Mucosa of descending colon (tissue), 3 donors: ENCODE measurements at places on chromosomes 1 and 21. TPM values are rescaled to one million over a fixed set of nuclear protein-coding genes. Genes with fewer than 3 reads are reported as not detected.

GRCh38 chr1:202017749-202018467 is 7.5 kb downstream of the ELF3 start:
- peak; percentile 94 for DNase-seq

DNA sequence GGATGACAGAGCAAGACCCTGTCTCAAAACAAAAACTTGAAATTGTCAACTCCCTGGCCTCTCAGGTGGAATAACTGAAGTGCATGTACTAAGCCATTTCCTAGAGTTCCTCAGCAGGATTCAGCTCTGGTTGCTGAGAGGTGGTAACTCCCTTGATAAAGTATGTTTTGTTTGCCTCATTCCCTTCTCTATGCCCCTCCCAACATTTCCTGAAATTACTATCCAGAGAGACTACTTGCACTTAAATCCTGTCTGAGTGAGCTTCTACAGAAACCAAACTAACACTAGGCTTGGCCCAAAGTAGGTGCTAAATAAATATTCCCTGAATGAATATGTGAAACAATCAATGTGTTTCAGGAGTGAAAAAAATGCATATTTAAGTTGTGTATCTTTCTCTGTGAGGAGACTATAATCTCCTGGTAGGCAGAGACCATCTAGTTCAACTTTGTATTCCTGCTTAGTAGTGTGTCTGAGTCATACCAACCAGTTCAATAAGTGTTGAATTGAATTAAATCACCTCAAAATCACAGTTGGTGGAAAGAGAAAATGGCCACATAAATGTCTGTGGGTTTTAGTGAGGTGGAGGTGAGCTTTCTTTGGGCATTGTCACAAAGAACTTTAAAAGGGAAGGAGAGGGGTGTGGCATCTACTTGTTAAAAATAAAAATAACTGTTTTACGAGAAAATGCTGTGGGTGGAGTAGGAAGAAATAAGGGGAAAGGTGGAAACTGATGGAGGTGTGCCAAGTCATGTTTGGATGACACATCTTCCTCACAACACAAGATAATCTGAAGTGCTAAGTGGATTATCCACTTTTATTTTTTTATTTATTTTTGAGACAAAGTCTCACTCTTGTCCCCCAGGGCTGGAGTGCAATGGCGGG is 12.6 kb downstream of the RIMKLA start:
- no peak for DNase-seq

GRCh38 chr1:45953934-45954847 is 150.8 kb downstream of the MAST2 start:
- no peak for DNase-seq

DNA sequence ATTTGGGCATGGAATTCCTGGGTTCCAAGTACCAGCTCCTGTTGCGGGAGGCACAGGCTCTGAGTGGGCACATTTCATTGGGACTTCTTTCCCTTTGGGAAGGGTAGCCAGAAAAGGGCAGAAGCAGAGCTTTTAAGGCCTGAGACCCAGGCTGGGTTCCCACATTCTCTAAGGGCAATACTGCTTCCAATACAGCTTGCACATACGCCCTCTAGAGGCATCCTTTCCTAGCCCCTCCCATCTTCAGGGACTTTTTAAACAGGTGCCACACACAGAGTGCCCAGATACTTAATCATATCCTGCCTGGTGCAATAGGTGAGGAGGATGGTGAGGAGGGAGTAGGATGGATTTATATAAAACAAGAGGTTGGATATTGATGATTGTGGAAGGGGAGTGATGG is 5.7 kb downstream of the GPR88 start:
- DNase-seq, result no peak

GRCh38 chr1:86741947-86742572 is 37.7 kb downstream of the SH3GLB1 start:
- DNase-seq, result peak; percentile 47

DNA sequence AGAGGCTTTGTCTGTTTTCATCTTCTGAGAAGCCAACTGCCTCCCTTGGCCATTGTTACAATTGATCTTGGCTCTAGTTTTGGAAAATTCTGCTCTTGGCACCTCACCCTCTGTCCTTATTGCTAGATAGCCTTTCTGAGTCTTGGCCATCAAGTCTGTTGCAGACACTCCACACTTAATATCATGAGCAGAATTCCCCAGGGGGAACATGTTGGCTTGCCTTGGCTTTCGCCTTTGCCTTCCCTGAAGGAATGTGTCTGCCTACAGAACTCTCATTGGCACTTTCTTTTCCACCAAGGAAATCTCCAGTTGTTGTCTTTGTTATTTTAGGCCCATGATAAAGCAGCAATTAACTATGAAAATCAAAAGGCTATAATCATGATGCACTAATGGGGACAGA is 42.7 kb upstream of the LDLRAP1 start:
- no peak for DNase-seq

- DNase-seq, result peak; percentile 59
Measured at GRCh38 chr1:47388891-47389238, 27.2 kb upstream of the FOXE3 start.

DNA sequence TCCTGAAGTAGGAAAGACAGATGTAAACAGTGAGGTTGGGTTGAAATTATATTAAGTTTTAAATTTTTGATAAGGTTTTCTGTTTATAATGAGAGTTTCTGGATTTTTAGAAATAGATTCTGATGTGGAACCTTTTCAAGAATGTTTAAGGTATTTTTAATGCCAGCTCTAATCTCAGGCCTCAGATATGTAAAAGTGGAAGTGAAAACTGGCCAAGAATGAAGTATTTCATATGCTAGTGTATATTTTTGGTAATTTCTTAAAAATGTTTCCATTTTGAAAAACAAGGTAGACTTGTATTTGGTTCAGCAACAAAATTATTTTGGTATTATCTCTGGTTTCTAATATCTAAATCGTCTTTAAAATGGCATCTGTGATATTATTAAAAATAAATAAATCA is 14.4 kb downstream of the IFNAR1 start:
- no peak for DNase-seq

DNA sequence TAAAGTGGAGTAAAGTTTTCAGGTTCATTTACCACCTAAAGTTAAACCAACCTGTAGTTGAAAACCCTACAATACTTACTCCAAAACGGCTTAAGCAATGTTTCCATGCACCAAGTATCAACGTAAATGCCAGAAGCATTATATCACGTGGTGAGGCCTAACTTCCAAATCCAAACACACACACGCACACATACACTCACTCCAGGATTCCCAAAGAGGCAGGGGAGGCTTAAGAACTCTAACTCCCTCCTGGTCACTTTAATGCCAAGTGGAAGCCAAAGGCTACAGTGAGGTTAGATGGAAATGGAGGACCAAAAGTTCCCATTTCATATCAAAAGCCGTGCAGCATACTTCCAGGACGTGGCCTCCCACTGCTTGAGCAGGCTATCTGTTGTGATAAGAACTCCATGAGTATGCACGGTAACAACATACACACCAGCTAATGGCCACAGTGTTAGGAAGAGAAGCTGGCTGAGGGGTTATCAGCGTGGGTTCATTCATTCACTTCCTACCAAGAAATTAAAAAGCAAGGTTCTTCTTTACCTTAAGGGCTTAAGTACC is 224.1 kb downstream of the SLC45A1 start:
- no peak for DNase-seq

DNA sequence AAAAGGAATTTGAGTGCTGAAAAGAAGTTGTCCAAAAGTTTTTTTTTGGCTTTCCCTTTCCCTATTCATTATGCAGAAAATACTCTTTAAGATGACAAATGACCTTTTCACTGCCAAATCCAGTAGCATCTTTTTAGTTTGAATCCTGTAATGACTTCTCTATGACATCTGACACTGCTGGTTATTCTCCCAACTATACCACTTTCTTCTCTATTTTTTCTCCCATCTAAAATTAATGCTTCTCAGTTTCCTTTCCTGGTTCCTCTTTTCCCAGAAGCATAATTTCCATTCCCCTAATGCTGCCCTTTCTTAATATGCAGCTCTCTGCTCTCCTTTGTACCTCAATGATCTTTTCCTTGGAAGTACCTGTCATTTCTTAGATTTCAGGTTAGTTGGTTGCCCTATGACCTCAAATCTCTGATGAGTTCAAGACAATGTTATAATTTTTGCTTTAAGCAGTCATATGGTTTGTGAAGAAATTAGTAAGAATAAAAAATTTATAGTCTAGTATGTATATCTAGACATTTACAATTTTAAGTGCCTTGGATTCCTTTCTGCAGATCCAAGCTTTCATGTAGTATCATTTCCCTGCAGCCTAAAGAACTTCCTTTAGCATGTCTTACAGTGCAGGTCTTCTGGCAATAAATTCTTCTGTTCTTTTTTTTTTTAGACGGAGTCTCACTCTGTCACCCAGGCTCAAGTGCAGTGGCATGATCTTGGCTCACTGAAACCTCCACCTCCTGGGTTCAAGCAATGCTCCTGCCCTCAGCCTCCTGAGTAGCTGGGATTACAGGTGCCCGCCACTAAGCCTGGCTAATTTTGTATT is 150.8 kb downstream of the CDC42BPA start:
- DNase-seq, result no peak

DNA sequence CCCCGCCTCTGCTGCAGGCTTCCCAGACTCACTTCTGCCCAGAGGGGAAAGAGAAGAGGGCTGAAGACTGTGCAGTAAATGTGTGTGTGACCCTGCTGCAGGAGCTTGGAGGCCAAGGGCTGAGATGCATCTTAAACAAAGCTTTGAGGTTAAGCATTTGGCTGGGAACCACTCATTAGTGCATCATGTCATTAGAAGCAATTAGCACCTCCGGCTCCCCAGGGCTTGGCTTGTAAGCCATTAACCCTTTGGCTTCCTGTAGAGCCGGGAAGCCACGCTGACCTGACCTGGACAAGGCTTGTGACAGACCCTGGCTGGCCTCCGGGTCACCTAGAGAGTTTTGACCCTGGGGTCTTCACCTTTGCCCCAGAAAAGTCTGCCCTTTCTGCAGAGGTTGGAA is 77.0 kb downstream of the CSMD2 start:
- no peak for DNase-seq

DNA sequence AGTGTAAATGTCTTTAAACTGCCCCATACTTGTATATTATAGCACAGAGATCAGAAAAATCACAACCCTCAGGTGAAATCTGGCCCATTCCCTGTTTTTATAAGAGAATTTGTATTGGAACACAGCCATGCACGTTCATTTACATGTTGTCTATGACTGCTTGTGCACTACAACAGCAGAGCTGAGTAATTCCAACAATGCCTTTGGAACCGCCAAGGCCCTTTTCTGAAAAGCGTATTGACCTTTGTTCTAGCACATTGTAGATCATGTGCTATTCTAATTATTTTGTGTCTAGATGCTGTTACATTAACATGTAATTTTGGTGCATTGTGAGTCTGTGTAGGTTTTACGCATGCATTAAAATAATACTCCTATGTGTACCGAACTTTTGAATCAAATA is 339.6 kb downstream of the CHRM3 start:
- no peak for DNase-seq

GRCh38 chr1:50415235-50416149 is 7.8 kb downstream of the DMRTA2 start:
- DNase-seq, result no peak

GRCh38 chr1:25697435-25698217 is 81.0 kb downstream of the MAN1C1 start:
- DNase-seq, result no peak

DNA sequence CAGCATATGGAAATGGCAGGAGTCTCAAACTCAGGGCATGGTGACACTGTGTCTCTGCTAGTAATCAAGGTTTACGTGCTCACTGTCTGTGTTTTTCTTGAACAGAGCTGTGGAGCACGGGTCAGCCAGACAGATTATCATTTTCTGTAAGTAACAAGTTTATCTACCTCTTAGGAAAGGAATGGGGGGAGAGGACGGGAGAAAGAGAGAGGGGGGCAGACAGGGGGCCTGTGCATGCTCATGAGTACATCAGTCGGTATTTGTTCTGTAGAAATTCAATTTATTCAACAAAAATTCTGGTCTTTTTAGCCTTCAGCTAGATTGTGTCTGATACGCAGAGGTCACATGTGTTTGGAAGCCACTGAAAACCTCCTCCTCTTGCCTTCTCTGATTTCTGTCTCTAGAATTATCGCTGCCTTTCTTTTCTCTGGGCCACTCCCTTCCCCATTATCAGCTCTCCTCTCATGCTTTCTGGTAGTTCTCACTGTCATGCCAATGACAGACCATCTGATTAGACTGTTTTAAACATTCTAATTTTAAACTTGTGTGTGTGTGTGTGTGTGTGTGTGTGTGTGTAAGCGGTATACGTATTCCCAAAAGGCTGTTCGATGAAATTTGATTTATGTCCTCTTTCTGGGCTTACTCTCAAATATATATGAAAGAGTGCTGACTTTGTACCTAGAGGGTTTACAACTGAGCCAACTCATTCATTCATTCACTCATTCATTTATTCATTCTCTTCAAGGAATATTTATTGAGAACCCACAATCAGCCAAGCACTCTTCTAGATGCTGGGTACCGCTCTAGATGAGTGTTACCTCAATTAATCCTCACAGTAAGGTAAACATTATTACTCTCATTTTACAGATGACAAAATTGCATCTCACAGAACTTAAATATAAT is 636.9 kb downstream of the KIF26B start:
- no peak for DNase-seq

GRCh38 chr1:172107316-172107975 is 266.1 kb downstream of the DNM3 start:
- DNase-seq, result no peak

DNA sequence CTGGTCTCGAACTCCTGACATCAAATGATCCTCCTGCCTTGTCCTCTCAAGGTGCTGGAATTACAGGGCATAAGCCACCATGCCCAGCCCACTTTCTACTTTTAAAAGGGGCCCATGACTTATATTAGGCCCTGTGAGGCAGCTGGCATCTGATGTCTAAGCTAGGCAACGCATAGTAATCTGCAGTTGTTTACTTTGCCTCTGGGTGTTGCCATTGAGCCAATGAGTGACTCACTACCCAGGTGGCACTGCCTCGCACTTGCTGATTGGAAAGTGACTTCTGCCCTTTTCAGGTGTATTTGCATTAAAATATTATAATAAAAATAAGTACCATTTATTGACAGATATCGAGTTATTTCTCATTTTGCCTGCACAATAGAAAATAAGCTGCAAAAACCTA is 84.9 kb downstream of the KIF14 start:
- DNase-seq, result no peak

DNA sequence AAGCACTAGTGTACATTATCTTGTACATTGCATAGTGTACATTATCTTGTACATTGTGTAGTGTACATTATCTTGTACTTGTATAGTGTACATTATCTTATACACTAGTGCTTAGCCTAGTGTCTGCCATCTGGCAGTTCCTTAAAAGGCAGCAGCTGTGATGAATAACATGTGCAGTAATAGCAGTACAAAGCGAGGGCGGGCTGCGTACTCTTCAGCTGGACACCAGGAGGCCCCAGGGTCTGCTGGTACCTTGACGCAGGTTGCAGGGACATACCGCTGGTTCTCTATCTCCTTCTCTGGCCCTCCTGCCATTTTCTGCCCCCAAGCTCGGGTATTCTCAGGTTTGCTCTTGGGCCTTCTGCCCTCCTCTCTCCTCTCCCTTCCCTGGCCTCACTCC is 149.6 kb downstream of the SEC16B start:
- no peak for DNase-seq

- DNase-seq, result no peak
Measured at GRCh38 chr1:46094471-46095005, 37.9 kb downstream of the PIK3R3 start.

Gene OR6N1
- total RNA-seq, result not detected

Gene HCRTR1
- not detected for total RNA-seq

Gene KIF2C
- 4.1 TPM for total RNA-seq

Gene CAPZB
- 381 TPM for total RNA-seq

Gene FRRS1
- 38.0 TPM for total RNA-seq

Gene CFHR4
- total RNA-seq, result not detected

Gene ACADM
- total RNA-seq, result 59.3 TPM

Gene YY1AP1
- total RNA-seq, result 55.8 TPM

Gene PTP4A2
- 307 TPM for total RNA-seq

Gene CYP4B1
- 5.5 TPM for total RNA-seq
